CD4-positive, alpha-beta T cell treated with Interleukin-6 for 4 hours (primary cell): ENCODE measurements at places on chromosomes 3 and 15.

GRCh38 chr15:51623386-51623938, 891 bp upstream of the DMXL2 start:
- DNase-seq: no peak

- no peak for DNase-seq
Observed at GRCh38 chr15:60969658-60970057, 259.4 kb downstream of the RORA start.

GRCh38 chr3:187878772-187879518, 133.7 kb upstream of the BCL6 start:
- DNase-seq: no peak

GRCh38 chr15:77030048-77030927, 35.4 kb downstream of the PSTPIP1 start:
- no peak for DNase-seq

DNA sequence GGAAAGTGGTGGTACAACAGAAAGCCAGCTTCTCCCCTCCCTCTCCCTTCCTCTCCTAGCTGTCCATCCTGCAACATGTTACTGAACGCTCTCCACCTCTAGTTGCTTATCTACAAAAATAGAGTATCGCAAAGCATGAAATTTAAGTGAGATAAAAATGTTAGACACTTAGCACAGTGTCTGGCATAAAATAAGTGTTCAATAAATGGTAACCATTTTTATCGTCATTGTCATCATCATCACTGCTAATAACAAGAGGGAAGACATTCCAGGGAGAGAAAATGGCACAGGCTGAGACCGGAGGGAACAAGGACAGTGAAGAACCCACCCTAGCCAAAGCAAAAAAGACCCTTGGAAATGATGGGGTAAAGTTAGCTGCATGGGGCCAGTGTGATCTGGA, 38.7 kb upstream of the SKOR1 start:
- DNase-seq: no peak

DNA sequence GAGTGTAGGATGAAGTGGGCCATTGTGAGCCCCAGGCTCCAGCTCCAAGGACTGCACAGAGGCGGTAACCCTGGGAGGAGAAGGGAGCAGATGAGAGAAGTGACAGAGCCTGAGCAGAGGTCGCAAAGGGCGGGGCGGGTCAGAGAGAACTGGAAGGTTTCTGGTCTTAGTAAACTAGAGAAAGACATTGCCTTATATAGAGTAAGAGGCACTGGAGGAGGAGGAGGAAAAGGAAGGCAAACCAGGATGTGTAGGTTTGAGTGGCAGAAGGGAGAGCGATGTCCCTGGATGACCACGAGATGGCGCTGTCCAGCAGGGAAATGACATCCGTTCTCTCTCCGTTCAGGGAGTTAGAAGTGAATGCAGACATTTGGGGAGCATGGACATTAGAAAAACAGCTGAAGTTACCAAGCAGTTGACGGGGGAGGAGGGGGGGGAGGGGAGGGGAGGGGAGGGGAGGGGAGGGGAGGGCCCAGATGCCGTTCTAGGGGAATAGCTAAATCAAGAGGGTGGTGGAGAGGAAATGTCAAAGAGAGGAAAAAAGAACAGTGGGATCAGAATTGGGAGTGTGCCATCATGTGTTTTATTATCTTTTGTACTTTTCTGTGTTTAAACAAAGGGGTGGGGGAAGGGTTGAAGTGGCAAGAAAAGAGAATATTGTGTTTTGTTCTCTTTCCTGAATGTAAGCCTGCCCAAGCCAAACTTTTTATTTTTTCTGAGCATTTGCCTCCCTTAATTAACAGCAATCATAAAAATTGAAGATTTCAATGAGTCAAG, 48.8 kb downstream of the STARD5 start:
- DNase-seq: peak; percentile 87

DNA sequence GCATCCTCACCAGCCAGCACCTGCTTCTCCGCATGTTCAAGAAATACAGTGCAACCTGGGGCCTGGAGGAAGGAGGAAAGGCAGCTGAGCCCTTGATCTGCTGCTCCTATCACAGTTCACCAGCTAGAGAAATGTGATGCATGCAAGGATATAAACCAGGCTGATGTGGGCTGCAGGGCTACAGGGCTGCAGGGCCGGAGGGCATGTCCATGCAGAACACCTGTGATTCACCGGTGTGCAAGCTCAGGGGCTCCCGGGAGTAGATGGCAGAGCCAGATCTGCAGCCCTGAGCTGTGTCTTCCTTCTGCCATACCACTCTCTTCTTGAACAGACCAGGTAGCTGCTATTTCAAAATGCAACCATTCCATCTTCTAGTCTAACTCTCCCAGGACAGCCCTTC, 84.9 kb downstream of the HMG20A start:
- DNase-seq: no peak

DNA sequence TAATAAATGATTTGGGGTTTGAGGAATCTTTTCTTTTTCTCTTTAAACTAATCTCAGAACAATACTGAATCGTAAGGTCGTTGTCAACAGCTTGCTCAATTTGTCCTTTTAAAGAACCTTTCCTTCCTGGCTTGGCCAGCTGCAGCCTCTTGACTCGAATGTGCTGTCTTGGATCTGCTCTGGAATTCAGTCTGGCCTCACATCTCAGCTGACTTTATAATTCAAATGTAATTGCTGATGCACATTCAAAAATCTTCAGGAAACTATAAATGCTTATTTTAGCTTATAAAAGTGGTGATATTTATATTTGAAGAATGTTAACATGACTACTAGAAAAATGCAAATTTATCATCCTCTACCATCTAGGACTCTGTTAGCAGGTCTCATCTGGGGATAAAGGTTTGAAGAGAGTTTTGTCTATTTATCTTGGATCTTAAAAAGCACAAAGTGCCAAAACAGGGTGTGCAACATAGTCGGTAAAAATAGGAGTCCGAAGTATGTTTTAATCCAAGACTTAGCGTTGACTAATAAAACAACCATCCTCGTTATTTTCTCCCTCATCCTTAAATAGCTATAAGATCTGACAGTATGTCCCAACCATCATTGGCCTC, 1035.2 kb downstream of the MCTP2 start:
- no peak for DNase-seq

GRCh38 chr3:182735672-182736071, 57.6 kb upstream of the ATP11B start:
- DNase-seq: no peak

GRCh38 chr15:32125595-32125994, 95.3 kb downstream of the CHRNA7 start:
- no peak for DNase-seq

- DNase-seq: no peak
Observed at GRCh38 chr3:148901987-148902791, 37.1 kb downstream of the CPA3 start.

DNA sequence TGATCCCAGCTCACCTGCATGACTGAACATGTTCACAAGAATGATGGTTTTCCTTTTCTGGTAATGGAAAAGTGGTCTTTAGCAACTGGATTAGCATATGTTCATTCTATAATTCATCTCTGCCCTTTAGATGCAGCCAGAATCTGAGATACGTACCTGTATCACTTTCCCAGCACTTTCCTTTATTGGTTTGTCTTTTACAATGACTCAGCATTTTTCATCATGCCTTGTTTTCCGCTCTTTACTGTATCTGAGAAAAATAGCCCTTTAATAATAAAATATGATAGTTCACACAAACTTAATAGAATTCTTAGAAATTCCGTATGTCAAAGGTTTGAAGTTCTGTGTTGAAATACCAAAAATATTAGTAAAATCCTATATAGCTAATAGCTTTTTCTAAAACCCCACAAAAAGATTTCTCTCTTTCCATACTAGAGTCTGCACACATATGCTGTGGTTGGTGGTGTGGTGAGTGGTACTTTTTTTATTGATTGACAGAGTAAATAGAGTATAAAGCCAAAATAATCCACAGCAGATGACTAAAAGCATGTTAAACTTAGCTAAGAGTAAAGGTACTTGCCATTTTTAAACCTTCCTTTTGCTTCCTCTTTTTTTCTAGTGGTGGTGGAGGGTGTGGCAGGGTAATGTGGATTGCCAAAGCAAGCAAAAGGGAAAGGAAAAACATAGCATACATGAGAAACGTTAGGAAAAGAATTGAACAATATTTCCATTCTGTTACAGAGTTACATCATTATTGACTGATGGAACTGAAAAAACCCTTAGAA, 328.9 kb upstream of the RBMS3 start:
- DNase-seq: no peak

GRCh38 chr3:47266709-47267489, 15.7 kb downstream of the KIF9 start:
- DNase-seq: peak; percentile 70

DNA sequence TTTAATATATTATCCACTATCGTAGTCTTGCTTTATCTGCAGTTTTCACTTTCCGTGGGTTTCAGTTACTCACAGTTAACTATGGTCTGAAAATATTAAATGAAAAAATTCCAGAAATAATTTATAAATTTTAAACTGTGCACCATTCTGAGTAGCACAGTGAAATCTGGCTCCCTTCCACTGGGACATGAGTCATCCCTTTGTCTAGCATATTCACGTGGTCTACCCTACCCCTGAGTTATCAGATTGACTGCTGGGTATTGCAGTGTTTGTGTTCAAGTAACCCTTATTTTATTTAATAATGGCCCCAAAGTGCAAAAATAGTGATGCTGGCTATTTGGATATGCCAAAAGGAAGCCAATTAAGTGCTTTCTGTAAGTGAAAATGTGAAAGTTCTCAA, 539.5 kb upstream of the AGTR1 start:
- no peak for DNase-seq

- DNase-seq: no peak
Observed at GRCh38 chr15:84973492-84974460, 7.9 kb upstream of the PDE8A start.

DNA sequence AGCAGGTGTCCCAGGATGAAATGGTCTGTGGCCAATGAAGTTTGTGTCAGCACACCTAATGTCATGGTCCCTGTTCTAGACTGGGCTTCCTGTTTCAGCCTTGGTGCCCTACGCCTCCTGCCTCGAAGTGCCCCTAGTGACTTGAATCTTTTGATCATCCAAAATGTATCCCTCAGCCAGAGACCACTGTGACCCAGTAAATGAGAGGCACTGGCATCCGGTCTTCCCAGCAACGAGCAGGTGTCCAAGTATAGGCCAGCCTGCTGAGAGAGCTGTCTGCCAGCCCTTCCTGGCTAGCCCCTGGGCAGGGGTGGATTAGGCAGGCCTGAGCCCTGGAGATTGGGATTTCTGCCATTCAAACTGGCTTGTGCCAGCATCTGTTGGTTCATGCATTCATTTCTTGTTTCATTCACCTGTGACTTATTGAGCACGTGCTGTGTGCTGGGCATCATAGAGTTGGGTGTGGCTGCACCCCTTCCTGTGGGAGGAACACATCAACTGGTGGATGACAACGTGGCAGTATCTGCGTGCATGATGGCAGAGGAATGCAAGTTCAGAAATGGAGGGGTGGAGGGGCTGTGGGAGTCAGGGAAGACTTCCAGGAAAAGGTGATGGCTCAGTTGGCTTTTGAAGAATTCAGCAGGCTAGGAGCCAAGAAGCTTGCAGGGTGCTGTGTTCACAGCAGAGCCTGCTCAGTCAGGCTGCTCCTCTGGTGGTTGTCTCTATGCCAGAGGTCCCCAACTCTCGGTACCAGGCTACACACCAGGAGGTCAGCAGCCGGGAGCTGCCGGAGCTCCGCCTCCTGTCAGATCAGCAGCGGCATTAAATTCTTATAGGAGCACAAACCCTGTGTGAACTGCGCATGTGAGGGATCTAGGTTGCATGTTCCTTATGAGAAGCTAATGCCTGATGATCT, 21.6 kb downstream of the ESYT3 start:
- DNase-seq: no peak

DNA sequence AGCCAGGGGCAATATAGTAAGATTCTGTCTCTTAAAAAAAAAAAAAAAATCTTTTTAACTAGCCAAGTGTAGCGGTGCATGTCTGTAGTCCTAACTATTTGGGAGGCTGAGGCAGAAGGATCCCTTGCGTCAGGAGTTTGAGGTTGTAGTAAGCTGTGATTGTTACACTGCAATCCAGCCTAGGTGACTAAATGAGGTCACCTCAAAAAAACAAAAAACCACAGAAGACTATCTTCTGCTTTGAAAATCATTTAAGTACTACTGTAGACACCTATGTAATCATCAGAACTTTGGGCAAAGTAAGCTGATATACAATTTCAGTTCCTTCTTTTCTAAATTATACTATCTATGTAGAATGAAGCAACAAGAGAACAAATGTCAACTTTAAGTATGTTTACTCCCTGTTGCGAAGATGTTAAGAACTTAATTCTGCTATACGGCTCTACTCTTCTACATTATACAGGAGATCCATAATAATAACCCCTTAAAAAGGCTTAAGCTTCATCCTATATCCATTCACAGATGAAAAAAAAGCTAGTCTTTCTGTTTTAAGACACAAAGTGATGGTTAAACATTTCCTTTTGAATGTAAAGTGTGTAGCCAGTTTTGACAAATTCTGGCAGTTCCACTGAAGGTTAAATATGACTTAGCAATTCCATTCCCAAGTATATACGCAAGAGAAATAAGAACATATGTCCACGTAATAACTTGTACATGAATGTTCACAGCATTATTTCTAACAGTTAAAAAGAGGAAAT, 15.2 kb downstream of the DAZL start:
- no peak for DNase-seq

GRCh38 chr15:80202641-80203360, 49.2 kb downstream of the CTXND1 start:
- no peak for DNase-seq

GRCh38 chr3:182342252-182342651, 451.1 kb upstream of the ATP11B start:
- no peak for DNase-seq

DNA sequence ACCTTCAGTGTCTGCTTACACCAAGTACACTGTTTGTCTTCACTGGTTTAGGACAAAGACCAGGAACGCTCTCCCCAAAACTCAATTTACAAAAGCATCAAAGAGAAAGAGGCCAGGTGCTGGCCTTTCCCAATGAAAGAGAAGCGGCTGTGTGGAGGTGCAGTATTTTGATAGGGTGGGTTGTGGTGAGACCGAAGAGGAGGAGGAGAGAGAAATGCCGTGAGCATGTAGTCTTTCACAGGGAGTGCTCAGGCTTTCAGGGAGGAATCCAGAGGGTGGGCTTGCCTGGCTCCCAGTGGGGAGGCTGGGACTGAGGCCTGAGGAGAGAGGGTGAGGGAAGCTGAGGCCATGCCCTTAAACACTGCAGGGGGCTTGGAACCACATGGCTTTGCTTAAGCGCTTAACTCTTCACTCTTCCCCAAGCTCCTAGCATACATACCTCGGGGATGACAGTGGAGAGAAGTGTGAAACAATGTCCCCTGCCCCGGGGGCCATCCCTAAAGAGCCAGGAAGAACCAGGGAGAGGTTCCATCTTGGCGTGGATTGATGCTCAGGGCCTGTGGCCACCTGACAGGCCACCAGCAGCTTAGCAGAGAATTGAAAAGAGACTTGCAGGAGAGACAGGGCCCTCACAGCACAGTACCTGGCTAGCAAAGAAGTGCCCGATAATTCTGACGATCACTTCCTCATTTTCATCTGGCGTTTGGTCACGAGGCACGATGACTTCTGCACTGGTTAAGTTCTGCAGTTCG, 60.5 kb downstream of the SENP2 start:
- no peak for DNase-seq
